ENCODE measurements at places on chromosomes 2 and 18. TPM values are rescaled to one million over a fixed set of nuclear protein-coding genes. Genes with fewer than 3 reads are reported as not detected.

The RUFY4 gene
- 1.8 TPM for total RNA-seq

The CCT7 gene
- 654 TPM for total RNA-seq

The KLF7 gene
- total RNA-seq = 32.2 TPM

The EGR4 gene
- total RNA-seq = 0.07 TPM

The LYG1 gene
- 0.36 TPM for total RNA-seq

GRCh38 chr18:67771271-67771670 is 254.8 kb upstream of the DSEL start:
- DNase-seq = no peak
- no peak overlapping the region for H3K4me3 ChIP-seq
- H3K27me3 ChIP-seq = no peaks in the 10 kb centered on the region

DNA sequence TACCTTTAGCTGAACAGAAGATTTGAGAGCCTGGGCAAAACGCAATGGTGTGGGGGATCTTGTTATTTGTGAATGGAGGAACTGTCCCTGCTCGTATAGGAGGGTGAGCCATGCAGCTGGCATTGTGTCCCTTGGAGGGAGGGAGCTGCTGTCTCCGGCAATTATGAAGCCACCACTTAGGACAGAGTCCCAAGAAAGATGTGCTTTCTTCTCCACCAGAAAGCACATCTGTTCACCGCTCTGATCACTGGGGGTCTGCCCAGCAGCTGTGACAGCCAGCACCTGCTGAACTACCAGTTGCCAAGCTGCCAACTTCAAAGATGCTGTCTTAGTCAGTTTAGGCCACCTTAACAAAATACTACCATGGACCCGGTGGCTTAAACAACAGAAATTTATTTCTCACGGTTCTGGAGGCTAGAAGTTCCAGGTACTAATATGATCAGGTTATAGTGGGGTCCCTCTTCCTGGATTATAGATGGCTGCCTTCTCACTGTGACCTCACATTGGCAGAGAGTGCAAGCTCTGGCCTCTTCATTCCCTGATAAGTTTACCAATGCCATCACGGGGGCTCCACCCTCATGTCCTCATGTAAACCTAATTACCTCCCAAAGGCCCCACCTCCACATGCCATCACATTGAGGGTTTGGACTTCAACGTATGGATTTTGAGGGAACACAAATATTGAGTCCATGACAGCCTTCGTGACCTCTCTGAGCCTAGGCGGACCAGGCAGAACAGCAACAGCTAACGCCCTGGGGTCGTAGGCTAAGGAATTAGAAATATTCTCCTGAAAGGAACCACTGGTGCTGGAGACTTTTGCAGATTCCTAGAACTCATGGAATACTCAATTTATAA is 148.3 kb downstream of the RHBDD1 start:
- H3K4me1 ChIP-seq = peaks cover 19% of the 10 kb centered on the region
- H3K36me3 ChIP-seq = peaks cover 4% of the 10 kb centered on the region
- DNase-seq = no peak
- no peak overlapping the region for H3K27ac ChIP-seq

DNA sequence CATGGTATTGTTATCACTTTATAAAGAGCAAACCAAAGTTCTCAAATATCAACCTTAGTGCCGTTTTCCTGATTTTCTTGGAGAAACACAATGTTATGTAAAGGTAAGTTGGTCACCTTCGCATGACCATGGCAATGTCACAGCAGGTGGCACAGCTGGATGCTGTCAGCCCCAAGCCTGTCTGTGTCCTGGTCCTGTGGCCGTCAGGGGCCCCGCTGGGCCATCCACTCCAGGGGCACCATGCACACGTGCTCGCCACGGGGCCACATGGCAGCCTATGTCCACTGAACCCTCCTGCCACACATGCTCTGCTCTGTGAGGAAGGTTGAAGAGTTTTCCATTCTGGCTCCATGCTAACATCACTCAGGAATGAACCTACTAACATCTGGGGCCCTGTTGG is 85.9 kb downstream of the EIPR1 start:
- H3K27ac ChIP-seq = no peak overlapping the region
- H3K4me3 ChIP-seq = no peak overlapping the region
- H3K36me3 ChIP-seq = peaks cover 12% of the 10 kb centered on the region
- H3K4me1 ChIP-seq = no peaks in the 10 kb centered on the region

DNA sequence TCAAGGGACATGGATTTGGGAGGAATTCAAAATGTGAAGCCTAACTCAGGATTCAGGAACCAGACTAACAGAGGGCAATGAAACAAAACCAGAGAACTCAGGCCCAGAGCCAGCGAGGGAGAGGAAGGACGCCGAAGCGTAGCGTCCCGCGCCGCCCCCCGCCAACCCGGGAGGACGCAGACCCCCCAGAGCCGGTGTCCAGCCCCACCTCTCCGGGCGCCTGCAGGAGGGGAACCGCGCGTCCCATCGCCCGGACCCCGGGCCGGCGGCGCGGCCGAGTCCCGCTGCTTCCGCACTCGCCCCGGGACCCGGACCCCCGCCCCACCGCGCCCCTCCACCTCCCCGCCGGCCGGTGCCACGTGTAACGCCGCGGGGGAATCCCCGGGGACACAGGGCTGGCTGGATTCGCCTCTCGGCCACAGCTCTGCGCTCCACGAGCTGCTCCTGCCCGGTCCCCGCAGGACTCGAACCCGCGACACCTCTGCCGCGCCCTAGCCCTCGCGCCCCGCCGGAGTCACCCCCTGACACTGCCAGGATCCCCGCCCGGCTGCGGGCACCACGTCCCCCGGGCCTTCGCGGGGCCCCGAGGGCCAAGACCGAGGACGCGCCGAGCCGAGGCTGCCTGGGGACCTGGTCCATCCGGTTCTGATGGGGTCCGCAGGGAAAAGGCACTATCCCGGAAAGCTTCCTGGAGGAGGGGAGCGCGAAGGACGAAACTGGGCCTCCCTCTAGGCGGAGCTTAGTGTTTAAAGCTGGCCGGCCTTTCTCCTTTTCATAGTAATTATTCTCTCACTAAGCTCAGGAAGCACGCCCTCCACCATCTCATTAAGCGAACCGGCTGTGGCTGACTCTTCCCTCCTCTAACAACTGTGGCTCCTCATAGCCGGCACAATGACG is 40.4 kb upstream of the FAM124B start:
- peak; percentile 28 for DNase-seq
- H3K27ac ChIP-seq = no peak overlapping the region
- no peaks in the 10 kb centered on the region for H3K36me3 ChIP-seq
- H3K27me3 ChIP-seq = peaks cover 40% of the 10 kb centered on the region

- no peak for DNase-seq
- H3K4me3 ChIP-seq = no peak overlapping the region
- no peaks in the 10 kb centered on the region for H3K4me1 ChIP-seq
- H3K36me3 ChIP-seq = no peaks in the 10 kb centered on the region
- H3K27ac ChIP-seq = no peak overlapping the region
- H3K27me3 ChIP-seq = peaks cover 4% of the 10 kb centered on the region
Measured at GRCh38 chr2:2797797-2798196, 466.7 kb upstream of the MYT1L start.

DNA sequence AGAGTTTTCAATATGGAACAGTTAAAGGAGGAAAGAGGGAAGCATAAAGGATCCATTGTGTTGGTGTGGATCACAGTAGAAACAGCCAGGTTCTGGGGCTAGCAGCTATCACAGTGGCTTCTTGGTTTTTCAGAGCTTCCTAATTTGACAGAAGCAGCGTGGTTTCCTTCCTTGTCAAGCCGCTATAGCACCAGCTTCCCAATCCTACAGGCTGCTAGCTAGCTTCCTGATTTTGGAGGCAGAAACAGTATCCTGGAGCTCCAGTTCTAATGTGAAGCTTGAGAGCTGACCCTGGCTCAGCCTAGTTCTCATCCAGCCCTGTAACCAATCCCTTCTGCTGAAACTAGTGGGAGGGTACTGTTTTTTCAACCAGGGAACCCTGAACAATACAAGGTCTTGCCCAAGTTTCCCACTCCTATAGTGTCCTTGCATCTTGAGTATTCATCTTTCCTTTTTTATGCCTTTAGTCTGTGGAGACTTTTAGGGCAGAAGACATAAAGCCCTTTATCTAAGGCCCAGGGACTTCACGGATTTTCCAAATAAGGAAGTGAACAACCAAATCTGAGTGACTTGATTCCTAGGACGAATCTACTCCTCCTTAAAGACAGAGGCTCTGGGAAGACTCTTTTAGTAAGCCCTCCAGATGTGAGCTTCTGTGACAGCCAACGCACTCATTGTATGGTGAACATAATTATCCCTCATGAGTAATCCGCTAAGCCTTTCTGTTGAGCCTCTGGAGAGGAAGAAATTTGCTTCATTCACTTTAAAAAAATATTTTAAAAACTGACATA is 33.8 kb downstream of the CCDC93 start:
- H3K27ac ChIP-seq = no peak overlapping the region
- H3K36me3 ChIP-seq = peaks cover 35% of the 10 kb centered on the region
- H3K4me1 ChIP-seq = no peaks in the 10 kb centered on the region
- DNase-seq = no peak
- H3K27me3 ChIP-seq = no peaks in the 10 kb centered on the region

- H3K36me3 ChIP-seq = no peaks in the 10 kb centered on the region
- DNase-seq = peak; percentile 4
- no peak overlapping the region for H3K27ac ChIP-seq
- no peaks in the 10 kb centered on the region for H3K27me3 ChIP-seq
Measured at GRCh38 chr18:4870177-4870773, 326.8 kb downstream of the AKAIN1 start.

DNA sequence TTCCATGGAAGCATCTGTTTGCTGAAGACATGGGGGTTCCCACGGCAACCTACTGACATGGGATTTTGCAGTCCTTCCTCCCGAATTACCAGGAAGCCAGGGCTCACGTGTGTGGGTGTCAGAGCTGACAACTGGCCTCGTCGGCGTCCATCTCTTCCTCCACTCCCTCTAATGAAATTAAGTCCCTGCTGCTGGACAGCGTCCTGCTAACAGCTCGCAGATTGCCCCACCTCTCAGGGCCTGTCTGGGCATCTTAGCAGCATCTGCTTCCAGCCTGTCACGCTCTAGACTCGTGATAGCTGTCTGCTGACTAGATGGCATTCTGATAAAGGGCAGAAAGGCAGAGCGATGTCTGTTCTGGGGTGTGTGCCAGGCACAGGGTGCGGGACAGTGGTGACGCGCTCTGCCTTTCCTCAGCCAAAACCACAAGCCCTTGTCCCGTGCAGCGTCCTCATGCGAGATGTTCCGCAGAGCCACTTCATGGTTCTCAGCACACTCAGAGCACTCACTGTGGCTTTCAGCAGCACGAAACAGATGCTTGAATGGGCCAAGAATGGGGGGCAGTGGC is 161.1 kb downstream of the ARL4C start:
- H3K27me3 ChIP-seq = no peaks in the 10 kb centered on the region
- no peaks in the 10 kb centered on the region for H3K36me3 ChIP-seq
- no peak overlapping the region for H3K27ac ChIP-seq
- peak; percentile 73 for DNase-seq
- peaks cover 36% of the 10 kb centered on the region for H3K4me1 ChIP-seq
- H3K4me3 ChIP-seq = peak overlapping the region; percentile 22

DNA sequence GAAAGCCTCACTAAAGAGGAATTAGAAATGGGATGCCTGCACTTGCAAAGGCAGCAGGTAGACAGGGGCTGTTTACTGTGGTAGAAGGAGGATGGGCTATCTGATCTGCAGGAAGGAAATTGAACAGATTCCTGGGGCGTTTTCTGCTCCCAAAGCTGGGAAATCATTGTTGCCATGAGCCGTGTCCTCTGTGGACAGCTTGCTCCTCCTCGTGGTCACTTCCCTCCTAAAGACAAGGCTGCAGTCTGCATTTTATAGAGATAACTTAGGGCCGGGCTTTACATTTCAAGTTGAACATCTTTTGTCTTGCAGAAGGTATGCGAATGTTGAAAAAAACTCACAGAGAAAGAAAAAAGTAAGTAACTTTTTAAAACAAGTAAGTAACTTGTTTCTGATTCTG is 50.9 kb downstream of the DCDC2C start:
- no peaks in the 10 kb centered on the region for H3K36me3 ChIP-seq
- H3K4me1 ChIP-seq = no peaks in the 10 kb centered on the region
- no peak overlapping the region for H3K4me3 ChIP-seq
- H3K27me3 ChIP-seq = peaks cover 13% of the 10 kb centered on the region

DNA sequence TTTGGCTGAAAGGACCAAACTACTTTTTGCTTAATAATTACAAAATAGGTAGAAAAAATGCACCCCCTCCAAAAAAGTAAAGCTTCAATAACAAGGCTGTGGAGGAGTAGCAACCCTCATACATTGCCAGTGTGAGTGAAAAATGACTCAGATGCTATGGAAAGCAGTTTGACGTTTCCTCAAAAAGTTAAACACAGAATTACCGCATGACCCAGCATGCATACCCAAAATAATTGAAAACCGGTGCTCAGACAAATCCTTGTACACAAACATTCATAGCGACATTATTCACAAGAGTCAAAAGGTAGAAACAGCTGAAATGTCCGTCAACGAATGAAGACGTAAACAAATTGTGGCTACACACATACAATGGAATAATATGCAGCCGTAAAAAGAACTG is 38.8 kb upstream of the DAPL1 start:
- H3K36me3 ChIP-seq = no peaks in the 10 kb centered on the region
- no peaks in the 10 kb centered on the region for H3K27me3 ChIP-seq
- no peak for DNase-seq
- no peak overlapping the region for H3K27ac ChIP-seq

- DNase-seq = no peak
- H3K4me1 ChIP-seq = peaks cover 45% of the 10 kb centered on the region
- no peaks in the 10 kb centered on the region for H3K27me3 ChIP-seq
Measured at GRCh38 chr2:143399631-143400069, 270.4 kb downstream of the ARHGAP15 start.

- no peak overlapping the region for H3K27ac ChIP-seq
- no peaks in the 10 kb centered on the region for H3K36me3 ChIP-seq
- DNase-seq = no peak
- peaks cover 3% of the 10 kb centered on the region for H3K4me1 ChIP-seq
- H3K27me3 ChIP-seq = peaks cover 16% of the 10 kb centered on the region
- H3K4me3 ChIP-seq = no peak overlapping the region
Measured at GRCh38 chr2:240649331-240649730, 24.1 kb downstream of the GPR35 start.

DNA sequence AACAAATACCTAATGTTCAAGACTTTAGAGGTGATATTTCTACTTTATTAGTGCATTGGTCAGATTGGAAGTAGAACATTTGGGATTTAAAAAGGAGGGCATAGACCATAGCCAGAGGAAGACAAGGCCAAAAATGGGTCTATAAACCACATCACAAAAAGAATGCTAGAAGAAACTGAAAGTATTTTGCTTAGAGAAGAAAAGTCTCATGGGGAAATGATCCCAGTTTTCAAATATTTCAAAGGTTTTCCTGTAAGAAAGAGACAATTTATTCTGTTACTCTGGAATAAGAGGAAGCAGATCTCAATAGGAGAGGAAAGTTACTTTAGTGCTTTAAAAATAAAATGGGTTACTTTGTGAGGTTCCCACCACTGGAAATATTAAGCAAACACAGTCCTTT is 341.4 kb downstream of the TNS1 start:
- no peak overlapping the region for H3K27ac ChIP-seq
- DNase-seq = no peak
- H3K36me3 ChIP-seq = no peaks in the 10 kb centered on the region

DNA sequence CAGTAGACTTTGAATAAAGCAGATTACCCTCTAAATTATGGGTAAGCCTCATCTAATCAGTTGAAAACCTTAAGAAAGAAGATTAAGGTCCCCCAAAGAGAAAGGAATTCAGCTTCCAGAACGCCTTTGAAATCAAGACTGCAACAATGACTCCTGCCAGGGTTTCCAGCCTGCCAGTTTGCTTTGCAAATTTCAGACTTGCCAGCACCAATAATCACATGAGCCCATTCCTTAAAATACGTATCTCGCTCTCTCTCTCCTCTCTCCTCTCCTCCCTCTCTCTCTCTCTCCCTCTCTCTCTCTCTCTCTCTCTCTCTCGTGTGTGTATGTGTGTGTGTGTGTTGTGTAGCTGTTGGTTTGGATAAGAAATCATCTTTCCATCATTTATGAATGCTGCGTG is 184.2 kb downstream of the PDE1A start:
- H3K4me3 ChIP-seq = no peak overlapping the region
- no peak for DNase-seq
- H3K36me3 ChIP-seq = no peaks in the 10 kb centered on the region
- no peak overlapping the region for H3K27ac ChIP-seq

All from activated naive CD4-positive, alpha-beta T cell treated with anti-CD3 and anti-CD28 coated beads for 36 hours (primary cell).